NCI-H82 (cell line): ENCODE measurements at places on chromosomes 13 and 19.

GRCh38 chr19:49409441-49410029, 13.7 kb downstream of the PTH2 start:
- DNase-seq = no peak

- no peak for DNase-seq
Measured at GRCh38 chr13:42880056-42880605, 98.7 kb downstream of the FAM216B start.

DNA sequence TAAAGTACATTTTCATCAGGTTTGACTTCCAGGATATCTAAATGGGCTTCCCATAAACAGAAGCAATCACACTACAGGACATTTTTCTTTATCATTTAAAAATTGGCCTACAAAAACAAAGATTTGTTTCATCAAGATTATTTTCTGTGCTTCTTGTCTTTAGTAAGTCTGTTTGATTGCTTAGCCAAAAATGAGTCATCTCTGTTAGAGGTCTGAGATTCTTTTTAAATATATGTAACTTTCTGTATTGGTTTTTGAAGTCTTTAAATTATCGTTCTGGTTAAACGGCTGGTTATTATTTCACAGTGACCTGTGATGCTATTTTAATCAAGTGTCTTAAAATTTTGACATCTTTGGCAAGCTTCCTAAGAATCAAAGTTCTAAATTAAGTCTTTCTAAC, 62.7 kb downstream of the SLITRK1 start:
- DNase-seq = no peak

DNA sequence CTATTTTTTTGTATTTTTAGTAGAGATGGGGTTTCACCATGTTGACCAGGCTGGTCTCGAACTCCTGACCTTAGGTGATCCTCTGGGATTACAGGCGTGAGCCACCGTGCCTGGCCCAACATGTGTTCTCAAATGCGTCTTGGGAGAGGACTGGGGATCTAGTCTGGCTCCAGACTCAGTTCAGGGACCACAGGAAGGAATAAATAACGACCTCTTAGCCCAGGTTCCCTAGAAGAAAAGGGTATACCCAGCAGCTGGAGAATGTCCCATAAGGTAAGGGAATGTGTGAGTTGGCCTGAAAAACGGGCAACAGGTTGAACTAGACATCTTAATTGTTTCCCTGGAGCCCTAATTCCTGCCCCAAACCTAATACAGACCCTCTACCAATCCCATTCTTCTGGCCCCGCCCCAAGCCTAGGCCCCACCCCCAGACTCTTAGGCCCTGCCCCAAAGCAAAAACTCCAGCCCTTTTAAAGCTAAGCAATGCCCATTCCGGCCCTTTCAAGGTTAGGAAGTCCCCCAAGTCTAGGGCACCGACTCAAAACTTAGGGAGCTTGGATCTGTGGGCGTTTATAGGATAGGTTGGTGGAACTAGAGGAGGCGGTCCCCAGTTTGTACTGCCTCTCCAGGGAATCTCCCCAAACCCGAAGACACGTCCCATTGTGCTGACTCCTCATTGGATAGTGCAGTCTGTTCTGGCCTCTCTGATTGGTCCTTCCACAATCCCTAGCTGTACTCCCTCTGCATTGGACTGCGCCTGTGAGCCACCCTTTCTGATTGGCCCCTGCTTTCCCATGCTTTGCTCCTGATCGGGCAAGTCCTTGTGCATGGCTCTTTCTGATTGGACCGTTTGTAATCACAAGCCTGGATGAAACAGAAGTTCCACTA, 5.4 kb upstream of the LRFN1 start:
- DNase-seq = peak; percentile 56

GRCh38 chr13:31334547-31334946, 134.8 kb downstream of the B3GLCT start:
- DNase-seq = no peak

- peak; percentile 99 for DNase-seq
Measured at GRCh38 chr13:57629821-57630235, 1.7 kb upstream of the PCDH17 start.

DNA sequence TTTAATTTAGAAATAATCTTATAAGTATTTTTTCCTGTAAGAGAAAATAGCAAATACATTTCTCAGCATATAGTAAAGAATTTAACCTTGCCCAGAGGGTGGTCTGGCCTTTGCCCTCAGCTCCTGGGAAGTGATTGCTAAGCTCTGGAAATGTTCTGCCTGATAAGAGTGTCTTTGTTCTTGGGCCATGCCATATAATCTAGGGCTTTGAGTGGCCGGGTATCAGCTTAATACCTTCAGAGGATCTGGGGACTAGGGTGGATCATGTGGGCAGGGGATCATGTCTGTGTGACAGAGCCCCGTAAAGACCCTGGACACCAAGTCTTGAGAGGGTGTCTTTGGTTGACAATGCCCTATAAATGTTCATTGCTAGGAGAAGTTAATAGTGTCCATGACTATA, 1032.4 kb upstream of the MIR17HG start:
- DNase-seq = peak; percentile 41

DNA sequence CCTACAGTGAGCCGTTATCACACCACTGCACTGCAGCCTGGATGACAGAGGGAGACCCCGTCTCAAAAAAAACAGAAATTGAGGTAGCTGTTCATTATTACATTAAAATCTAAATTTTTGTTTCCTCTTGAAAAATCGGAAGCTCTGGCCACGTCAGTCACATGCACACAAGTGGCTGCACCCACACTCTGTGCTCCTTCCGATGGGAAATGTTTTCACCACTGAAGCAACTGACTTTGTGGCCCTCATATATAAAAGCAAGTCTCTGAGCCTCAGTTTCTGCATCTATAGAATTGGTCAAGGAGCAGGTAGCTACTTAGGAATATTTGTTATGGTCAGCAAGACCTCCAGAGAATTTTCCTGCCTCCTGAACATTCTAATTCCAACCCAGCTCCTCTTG, 4.5 kb downstream of the LRRC25 start:
- no peak for DNase-seq

GRCh38 chr19:3178973-3179738, 587 bp downstream of the S1PR4 start:
- no peak for DNase-seq

DNA sequence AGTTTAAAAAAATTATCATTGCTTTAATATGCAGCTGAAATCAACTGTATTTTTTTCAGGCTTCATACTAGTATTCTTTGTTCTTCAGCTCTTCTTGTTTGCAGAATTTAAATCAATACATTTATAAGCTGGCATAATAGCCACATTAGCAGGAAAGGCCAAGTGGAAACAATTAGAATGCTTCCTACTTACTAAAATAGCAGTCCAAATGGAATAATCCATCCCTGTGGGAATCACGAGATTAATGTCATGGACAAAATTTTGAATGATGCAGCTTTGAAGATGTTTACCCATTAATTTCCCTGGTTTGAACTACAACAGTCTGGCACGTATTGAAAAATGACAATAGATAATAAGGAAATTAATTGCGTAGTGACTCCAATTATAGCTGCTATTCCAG, 2650.8 kb downstream of the PCDH9 start:
- DNase-seq = no peak

- DNase-seq = no peak
Measured at GRCh38 chr13:20685092-20685491, 18.4 kb upstream of the IL17D start.

- DNase-seq = peak; percentile 93
Measured at GRCh38 chr13:23985839-23986238, 88.5 kb upstream of the C1QTNF9B start.

GRCh38 chr13:84137292-84137691, 255.0 kb upstream of the SLITRK1 start:
- DNase-seq = no peak

- no peak for DNase-seq
Measured at GRCh38 chr13:48858122-48858902, 117.4 kb upstream of the FNDC3A start.

- no peak for DNase-seq
Measured at GRCh38 chr13:39961036-39961435, 305.6 kb downstream of the COG6 start.

DNA sequence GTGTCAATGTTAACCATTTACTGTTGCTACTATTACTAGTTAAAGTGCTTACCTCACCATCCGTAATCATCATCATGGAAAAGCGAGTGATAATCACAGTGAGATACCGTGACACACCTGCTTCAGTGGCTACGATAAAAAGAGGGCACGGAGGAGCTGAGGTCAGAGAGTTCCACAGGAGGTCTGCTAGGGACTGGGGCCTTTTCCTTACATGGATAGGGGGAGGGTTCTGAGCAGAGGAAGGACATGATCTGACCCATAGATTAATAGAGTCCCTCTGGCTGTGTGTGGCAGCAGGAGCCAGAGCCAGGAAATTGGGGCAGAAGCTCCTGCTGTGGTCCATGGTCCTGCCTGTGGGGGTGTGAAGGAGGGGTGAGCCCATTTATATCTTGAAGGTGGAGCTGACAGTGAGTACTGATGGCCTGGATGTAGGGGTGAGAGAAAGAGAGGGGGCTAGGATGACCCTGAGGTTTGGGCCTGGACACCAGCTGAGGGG, 136.7 kb downstream of the SIPA1L3 start:
- DNase-seq = no peak

DNA sequence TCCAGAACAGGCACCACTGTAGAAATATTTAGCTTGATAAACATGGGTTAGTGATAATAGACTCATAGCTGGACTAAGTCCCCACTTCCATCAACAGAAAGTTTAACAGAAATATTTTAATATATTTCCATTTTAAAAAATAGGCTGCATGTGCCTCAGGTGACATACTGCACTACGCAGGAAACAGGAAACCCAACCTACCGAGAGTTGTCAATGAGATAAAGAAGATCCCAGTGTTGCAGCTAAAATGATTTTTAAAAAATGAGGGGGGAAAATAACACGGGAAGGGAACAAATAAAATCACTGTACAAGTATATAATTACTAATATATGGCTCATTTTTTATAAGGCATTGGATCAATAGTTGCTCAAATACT, 154.8 kb downstream of the TBC1D4 start:
- no peak for DNase-seq

DNA sequence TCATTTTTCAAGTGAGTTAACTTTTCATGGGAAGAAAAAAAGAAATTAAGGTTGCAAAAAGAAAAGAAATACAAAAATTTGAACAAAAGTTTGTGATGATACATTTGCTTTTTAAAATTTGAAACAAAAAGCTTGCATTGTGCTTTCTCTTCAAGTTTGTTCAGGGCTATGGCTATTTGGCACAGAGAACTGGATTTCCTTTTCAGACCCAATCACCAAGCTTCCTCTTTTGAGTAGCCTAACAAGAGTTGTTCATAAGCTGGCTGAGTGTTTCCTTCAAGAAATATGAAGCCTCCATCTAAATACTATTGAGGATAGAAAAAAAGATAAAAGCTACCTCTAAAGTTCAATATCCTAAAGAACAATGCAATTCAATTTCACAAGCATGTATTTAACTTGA, 787.8 kb downstream of the LIG4 start:
- no peak for DNase-seq

GRCh38 chr19:33797802-33798671, 1.4 kb downstream of the KCTD15 start:
- peak; percentile 73 for DNase-seq

GRCh38 chr19:43789029-43789428, 8.3 kb upstream of the KCNN4 start:
- no peak for DNase-seq

DNA sequence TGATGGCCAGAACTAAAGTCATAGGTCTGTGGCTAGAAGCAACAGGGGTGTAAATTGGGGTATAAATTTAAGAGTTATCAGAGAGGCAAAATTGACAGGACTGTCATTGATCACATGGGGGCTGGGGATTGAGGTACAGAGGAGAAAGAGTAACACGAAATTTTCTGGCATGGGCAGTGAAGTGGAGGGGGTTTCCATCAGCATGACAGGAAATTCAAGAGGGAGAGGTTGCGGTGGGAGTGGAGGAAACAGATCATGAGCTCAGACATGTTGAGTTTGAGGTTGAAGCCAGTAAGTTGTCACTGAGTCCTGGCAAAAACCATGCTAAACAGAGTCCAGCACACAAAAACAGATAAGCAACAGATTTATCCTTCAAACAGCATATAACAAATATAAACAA, 192.1 kb upstream of the TSC22D1 start:
- DNase-seq = no peak

GRCh38 chr13:75766636-75767035, 130.5 kb downstream of the LMO7 start:
- no peak for DNase-seq

DNA sequence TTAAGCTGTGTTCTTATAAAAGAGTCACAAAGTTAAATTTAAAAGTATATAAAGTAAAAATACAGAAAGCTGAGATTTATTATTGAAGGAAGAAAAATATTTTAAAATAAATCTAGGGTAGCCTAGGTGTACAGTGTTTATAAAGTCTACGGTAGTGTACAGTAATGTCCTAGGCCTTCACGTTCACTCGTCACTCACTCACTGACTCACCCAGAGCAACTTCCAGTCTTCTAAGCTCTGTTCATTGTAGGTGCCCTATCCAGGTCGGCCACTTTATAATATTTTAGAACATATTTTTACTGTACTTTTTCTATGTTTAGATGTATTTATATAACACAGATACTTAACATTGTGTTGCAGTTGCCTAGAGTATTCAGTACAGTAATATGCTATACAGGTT, 47.4 kb downstream of the NDFIP2 start:
- no peak for DNase-seq

GRCh38 chr13:20831933-20832332, 58.2 kb upstream of the EEF1AKMT1 start:
- peak; percentile 99 for DNase-seq

- no peak for DNase-seq
Measured at GRCh38 chr13:24042710-24043440, 117.6 kb upstream of the SPATA13 start.

DNA sequence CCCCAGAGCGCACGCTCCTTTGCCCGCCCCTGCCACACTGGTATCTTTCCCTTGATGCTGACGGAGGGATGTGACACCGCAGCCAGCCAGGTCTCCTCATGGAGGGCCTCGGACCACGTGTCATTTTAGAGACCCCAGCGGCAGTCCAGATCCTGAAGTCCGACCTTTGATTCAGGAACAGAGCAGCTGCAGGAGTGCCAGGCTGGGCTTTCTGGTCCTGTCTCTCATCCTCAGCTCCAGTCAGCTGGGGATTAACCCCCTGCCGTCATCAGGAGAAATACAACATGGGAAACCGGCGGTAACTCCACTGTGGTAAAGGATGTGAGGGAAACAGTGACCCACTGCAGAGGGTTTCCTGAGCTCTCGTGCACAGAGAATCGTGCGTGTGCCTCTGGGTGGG, 140.6 kb downstream of the SIPA1L3 start:
- peak; percentile 80 for DNase-seq

DNA sequence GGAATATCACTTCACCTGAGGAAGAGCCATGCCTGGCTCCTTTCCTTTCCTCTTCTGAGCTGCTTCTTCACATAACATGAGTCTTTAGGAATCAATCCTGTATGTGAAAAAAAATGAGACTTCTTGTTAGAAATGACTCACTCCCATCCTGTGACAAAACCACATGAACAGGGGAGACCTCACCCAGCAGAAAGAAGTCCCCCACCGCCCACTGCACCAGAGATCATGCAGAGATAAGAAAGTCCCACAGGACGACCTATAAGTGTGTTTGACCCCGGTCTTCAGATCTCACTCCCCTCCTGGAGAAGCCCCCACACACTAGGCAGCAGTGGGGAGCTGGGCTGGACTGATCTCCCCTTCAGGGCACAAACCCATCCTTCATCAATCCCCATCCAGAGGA, 7.8 kb downstream of the ZNF600 start:
- no peak for DNase-seq

GRCh38 chr19:55451965-55452748, 9.1 kb upstream of the SHISA7 start:
- DNase-seq = peak; percentile 32

- peak; percentile 54 for DNase-seq
Measured at GRCh38 chr19:4557971-4558941, 1.2 kb downstream of the SEMA6B start.

- no peak for DNase-seq
Measured at GRCh38 chr13:113646921-113647340, 11.1 kb downstream of the ATP4B start.

- DNase-seq = no peak
Measured at GRCh38 chr13:72973234-72973633, 85.6 kb upstream of the KLF5 start.
